ENCODE measurements at places on chromosomes 13 and 19. TPM values are rescaled to one million over a fixed set of nuclear protein-coding genes. Genes with fewer than 3 reads are reported as not detected.

DNA sequence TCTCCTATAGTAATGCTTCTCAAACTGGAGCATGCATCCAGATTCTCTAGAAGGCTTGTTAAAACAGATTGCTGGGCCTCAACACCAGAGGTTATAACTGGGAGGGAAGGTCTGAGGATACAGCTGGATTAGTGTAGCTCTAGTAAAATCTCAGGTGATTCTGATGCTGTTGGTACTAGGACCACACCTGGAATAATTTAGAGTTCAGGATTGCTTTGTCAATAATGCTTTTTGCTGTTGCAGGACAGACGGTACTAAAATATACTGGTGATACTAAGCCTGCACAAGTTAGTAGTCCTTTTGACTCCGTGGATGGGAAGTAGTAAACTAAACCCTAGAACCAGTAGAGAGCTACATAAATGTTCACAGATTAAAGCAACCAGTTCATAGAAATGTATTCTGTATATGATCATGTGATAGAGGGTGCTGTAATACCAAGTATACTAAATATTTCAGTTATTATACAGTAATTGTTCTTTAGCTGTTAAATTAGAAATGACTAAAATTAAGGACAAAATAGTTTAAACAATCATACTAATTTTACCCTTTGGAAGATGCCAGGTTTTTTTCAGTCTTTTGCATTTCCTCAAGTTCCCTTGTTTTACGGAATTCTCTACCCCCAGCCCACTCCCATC lies 258.2 kb upstream of the STARD13 start:
- no peak for DNase-seq

RXFP2 gene
- total RNA-seq: 1.2 TPM

SLITRK1 gene
- 0.12 TPM for total RNA-seq

DNA sequence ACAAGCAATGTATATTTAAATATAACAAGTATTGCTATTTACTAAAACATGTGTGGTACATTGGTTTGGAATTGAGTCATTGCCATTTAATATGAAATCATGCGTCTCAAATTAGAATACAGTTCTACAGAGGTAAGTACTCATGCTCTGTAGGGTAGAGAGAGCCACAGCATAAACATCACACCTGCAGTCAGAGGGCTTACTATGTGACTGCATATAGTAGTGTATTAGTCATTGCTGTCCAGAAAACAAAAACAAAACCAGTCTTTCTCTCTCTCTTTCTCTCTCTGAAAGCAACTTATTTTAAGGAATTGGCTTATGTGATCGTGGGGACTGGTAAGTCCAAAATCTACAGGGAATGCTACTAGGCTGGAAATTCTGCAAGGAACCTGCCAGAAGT lies 370.3 kb downstream of the GPC5 start:
- no peak for DNase-seq

- no peak for DNase-seq
Observed at GRCh38 chr13:36666477-36667229, 7.2 kb upstream of the SERTM1 start.

DNA sequence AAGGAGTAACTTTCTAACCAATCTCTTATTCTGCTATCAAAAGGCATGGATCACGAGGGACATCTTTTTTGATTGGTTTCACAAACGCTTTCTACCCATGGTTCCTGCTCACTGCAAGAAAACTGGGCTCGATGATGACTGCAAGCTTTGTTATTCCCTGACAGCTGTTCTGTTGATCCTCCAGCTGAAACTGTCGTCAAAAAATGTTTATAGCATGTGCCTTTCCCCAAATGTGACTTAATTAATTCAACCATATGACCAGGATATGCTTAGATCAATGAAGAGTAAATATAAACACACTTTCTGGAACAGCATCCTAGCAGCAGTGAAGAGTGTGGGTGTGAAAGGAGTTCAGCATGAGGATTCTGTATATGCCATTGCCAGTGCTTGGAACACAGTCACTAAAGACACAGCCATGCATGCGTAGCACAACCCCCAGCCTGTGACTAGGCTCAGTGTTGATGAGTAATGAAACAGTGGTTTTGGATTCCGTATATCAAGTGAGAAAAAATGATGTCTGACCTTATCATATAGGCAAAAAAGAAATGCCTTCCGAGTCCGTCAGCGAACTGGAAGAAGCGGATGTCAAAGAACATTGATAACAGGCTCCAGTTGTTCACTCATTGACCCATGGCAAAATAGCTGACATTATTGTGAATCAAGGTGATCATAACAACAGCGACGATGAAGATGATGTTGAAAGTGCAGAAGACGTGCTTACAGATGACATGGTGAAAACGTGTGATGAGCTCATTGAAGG lies 347.4 kb downstream of the FGF9 start:
- peak; percentile 42 for DNase-seq

- no peak for DNase-seq
Observed at GRCh38 chr13:25753976-25754375, 297.8 kb downstream of the SHISA2 start.

DNA sequence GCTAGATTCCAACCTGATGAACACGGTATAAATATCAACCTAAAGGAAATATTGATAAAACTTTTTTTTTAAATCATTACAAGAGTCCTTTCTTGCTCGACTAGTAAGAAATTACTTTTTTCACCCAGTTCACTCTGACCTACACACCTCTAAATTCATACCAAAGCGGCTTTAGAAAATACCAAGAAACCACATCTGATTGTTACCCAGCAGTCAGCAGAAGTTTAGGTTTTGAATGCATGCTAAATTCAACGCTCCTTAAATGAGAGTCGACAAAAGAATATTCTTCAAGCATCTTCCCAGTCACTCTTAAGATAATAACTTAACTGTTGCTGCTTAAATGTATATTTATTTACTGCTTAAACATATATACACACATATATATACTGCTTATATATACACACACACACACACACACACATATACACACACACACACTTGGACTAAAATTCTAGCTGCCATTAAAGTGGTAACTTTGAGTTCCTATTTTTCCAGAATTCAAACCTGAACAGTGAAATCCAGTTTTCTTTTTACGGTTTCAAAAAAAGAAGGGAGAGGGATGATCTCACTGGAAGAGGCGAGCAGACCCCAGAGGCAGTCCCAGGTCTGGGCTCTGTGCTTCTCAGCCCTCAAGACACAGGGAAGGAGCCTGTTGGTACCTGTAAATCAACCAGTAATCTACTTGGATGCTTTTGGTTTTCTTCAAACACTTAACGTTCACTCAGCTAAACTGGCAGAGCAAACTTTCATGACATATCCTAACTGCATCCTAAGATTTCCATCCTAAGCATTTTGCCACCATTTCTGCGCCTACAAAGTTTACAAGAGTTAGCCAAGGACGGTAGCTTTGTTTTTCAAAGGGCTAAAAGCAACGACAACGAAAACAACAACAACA lies 1.7 kb downstream of the STK24 start:
- peak; percentile 16 for DNase-seq

RGL3 gene
- 3.3 TPM for total RNA-seq

LYPD3 gene
- total RNA-seq: 1.8 TPM

DNA sequence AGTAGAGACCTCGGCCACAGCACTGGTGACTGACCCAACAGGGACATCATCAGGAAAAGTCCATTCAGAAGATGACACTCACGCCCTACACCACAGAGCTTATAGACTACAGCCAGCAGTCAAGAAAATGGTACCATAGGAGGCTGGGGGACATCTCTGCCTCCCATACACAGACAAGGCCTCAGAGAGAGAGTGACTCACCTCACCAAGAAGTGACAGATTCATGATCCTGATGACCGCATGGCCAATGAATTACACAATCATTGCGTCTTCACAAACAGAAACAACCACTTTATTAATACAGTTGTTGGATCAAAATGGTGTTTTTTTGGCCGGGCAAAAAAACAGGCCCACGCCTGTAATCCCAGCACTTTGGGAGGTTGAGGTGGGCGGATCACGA lies 260.8 kb upstream of the TSHZ3 start:
- peak; percentile 5 for DNase-seq

DNA sequence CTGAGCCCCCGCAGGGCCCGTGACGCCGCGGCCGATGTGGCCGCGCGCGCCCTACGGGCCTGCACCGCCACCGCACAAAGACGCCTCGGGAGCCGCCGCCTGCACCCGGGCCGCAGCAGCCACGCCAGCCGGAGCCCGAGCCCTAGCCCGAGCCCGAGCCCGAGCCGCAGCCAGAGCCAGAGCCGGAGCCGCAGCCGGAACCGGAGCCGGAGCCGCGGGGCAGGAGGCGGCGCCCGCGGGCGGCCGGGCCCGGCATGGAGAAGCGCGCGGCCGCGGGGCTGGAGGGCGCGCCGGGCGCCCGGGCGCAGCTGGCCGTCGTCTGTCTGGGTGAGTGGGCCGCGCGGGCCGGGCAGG lies 379 bp downstream of the LRP3 start:
- no peak for DNase-seq

DNA sequence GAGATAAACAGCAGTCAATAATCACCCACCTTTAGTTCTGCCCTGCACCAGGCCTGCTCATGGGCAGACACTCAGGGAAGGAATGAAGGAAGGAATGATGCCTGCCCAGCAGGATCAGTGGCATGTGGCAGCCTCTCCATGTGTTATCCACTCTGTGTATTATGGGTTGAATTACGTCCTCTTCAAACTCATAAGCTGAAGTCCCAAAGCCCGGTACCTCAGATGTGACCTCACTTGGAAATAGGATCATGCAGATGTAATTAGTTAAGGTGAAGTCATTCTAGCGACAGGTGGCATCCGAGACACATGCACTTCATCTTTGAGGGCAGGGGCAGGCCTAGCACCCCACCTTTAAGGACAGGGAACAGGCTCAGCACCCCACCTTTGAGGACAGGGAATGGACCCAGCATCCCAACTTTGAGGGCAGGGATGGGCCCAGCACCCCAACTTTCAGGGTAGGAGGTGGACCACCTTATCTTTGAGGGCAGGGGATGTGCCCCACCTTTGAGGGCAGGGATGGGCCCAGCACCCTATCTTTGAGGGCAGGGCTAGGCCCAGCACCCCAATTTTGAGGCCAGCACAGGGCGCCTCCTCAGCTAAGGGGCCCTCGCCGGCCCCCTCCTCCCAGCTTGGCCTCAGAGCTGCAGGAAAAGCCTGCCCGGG lies 127.6 kb downstream of the URI1 start:
- DNase-seq: no peak

GRCh38 chr13:67143544-67144115 lies 86.5 kb downstream of the PCDH9 start:
- DNase-seq: no peak

FFAR2 gene
- total RNA-seq: not detected

DNA sequence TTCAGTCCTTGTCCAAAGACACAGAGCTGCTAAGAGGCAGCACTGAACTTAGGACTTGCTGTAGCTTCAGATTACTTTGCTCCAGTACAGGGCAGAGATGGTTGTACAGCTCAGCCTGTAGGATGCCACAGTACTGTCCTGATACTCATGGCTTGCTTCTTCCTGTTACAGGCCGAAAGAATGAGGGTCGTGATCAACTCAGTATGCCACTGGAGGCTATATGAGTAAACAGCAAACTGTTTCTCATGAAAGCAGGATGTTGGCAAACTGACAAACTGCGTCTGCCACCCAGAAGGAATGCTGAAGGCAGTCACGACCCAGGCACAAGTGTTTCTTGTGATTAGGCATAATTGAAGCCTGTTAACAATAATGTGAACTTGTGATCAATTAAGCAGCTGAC lies 2.8 kb downstream of the ZNF749 start:
- DNase-seq: no peak

GRCh38 chr19:9323557-9323918 lies 441 bp upstream of the ZNF559 start:
- DNase-seq: peak; percentile 90

ZIC2 gene
- not detected for total RNA-seq

KLK6 gene
- total RNA-seq: not detected

DNA sequence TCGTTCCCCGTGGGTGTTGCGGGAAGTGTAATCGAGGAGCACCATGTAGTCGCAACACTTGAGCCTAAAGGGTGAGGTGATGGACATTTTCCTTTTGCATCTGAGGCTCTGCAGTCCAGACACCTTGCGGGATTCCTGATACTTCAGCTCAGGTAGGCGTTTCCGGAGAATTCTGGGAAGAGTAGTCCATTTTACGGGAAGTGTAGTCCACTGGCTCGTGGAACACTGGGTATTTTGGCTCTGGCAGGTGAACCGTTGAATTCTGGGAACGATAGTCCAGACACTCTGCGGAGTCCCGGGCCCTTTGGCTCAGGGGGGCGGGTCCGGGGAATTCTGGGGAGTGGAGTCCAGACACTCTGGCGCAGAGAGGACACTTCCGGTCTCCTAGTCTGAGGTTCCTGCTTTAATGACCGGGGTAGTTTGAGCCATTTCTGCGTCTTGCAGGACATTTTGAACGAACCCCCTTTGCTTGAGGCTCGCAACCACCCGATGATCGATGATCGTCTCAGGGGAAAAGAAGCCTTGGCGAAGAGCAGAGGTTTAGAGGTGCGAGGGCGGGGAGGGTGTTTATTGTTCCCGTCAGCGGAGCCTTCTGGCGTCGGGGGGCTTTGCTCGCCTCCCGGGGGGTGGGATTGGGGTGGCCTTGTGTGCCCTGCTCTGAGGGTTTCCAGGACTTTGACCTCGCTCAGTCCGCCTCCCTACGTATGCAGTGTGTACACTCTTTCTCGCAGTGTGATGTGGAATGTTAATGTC lies at the start of gene ZNF223:
Gene ZNF223, plus strand, starts transcription at position 387 of the 753 bp plus-strand sequence. CDS start 3,141 bp downstream, outside the sequence.
- peak; percentile 96 for DNase-seq

ARHGAP45 gene
- total RNA-seq: 1.3 TPM

ZNF432 gene
- 7.1 TPM for total RNA-seq
